ENCODE measurements at places on chromosomes 7 and 10.

GRCh38 chr7:71182438-71182935 lies 50.5 kb downstream of the GALNT17 start:
- DNase-seq = no peak

DNA sequence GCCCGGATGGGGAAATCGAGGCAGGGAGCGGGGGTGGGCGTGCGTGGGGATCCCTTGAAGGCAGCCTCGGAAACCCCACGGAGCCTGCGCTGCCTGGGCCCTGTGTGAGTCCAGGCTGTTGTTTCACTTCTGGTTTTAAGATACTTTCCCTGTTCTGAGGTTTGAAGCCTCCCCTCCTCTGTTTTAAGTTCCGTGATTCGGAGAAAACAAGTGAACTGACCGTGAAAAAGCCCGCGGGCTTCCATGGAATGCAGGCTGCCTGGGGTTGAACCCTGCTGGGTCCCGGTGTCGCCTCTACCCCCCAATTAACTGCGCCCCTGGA lies 401 bp downstream of the LRRC27 start:
- no peak for DNase-seq

DNA sequence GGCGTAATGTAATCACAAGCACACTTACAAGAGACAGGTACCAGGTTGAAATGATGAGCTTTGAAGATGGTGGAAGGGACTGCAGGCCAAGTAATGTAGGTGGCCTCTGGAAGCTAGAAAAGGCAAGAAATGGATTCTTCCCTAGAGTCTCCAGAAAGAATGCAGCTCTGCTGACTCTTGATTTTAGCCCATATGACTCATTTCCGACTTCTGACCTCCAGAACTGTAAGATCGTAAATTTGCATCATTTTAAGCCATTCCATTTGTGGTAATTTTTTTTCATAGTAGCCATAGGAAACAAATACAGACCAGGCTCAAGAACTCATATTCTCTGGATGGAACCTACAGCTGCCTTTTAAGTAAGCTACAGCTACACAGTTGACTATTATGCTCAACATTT lies 315.5 kb downstream of the MAGI2 start:
- DNase-seq = no peak

DNA sequence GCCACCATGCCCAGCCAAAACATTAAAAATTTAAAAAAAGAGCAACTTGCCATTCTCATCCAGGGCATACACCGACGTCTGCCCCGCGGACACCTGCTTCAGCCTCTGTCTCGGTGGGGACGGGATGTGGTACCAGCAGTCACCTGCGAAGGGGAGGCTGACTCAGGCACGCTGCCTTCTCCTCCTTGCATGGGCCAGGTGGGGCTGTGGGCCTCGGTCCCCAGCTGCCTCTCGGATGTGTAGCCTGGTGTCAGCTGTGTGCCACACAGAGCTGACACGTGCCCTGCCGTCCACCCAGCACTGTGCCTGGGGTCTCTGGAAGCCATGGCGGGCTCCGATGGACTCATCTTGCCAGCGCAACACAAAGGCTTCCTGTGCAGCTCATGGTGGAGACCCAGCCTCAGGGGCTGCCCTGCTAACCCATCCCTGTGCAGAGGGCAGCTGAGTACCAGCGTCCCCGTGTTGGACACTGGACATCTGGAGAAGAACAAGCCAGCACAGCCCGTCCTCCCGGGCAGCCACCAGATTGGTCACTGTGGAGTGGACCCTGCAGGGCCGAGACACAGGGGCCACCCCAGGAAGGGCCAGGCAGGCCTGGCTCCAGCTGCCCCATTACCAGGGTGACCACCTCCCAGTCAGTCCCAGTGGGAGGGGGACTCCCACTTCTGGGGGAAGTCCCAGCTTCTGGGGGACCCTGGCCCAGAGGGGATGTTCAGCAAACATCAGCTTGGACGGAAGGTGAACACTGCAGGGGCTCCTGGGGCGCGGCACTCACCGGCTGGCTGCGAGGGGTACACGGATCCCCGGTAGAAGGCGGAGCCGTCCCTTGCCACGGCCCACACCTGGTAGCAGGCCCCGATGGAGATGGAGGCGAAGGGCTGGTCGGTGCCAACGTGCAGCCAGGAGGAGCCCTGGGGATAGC lies 10.6 kb downstream of the BHLHA15 start:
- no peak for DNase-seq

- DNase-seq = no peak
Observed at GRCh38 chr10:408236-408635, 273.0 kb downstream of the ZMYND11 start.

DNA sequence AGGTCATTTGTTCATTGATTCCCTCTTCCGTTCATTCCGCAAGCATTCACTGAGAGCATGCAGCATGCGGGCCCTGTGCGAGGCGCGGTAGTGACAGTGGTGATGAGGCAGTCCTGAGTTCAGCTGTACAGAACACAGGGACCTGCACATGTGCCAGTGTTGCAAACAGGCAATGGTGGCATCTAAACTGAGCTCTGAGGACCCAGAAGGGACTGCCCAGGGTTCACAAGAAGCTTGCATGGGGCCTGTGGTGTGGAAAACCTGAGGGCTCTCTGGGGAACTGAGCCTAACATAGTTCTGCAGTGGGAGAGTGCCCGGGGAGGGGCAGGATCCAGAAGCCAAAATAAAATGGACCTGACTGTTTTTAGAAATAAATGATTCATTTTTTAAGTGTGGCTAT lies 13.2 kb downstream of the ZNF488 start:
- no peak for DNase-seq

DNA sequence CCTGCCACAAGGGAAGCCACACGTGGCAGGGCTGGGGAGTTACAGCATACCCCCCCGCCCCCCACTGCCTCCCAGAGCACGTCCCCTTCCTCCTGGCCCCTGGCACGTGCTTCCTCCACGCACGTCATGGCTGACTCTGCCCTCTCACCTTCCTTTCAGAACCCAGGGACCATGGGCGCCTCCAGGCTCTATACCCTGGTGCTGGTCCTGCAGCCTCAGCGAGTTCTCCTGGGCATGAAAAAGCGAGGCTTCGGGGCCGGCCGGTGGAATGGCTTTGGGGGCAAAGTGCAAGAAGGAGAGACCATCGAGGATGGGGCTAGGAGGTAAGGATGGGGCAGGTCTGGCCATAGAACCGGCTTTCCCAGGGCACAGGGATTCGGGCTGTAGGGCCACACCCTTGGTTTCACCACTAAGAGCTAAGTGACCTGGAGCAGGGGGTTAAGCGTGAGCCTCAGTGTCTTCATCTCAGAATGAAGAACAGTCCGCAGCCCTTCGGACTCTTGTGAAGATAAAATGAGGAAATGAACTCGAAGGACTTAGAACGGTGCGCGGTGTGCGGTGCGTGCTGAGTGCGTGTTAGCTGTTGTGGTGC lies 2.5 kb downstream of the NUDT1 start:
- no peak for DNase-seq

- no peak for DNase-seq
Observed at GRCh38 chr7:2688409-2689342, 674 bp downstream of the AMZ1 start.

DNA sequence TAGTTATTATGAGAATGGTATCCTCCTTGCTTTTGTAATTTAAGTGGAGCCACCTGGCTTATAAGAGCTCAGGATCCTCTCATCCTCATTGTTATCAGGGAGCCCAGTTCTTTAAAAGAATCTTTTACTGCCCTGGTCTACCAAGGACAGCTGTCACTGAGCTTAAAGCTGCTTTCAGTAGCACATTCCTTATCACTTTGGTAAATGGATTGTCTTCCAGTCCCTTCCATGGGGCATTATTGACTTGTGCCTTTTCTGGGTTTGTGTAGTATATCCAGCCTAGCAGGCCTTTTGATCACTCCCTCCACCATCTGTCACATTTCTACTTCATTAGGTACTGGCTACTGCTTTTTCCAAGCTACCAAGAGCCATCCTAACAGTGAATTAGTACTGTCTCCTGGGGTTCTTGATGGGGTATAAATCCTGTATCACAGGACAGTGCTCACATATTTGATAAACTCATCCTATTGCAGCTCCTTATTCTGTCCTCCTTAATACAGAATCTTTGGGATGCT lies 208.9 kb downstream of the TMEM26 start:
- no peak for DNase-seq

- DNase-seq = no peak
Observed at GRCh38 chr7:122454776-122455507, 150.4 kb upstream of the FEZF1 start.

DNA sequence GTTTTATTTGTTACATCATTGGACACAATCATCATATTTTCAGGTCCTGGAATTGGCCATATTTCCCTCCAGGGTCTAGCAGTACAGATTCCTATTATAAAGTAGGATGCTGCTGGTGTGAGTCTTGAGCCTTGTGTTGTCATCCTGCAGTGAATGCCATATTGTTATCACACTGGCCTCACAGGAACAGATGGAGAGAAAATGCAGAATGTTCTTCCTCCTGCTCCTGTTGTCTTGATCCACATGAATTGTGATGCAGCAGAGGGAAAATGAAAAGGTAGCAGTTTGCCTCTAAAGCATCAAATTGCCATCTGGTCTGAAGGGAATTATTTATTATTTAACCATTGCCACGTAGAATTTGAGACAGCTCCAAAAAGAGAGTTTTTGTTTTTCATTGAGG lies 248.6 kb downstream of the GPAM start:
- no peak for DNase-seq

DNA sequence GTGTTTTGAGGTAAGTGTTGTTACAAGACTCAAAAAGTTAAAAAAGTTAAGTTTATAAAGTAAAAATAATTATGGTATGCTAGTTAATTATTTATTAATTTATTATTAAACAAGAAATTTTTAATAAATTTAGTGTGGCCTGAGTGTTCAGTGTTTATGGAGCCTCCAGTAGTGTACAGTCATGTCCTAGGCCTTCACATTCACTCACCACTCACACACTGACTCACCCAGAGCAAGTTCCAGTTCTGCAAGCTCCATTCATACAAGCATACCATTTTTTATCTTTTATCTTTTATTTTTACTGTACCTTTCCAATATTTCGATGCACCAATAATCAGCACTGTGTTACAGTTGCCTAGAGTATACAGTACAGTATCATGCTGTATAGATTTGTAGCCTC lies 381.2 kb upstream of the MGMT start:
- DNase-seq = no peak

DNA sequence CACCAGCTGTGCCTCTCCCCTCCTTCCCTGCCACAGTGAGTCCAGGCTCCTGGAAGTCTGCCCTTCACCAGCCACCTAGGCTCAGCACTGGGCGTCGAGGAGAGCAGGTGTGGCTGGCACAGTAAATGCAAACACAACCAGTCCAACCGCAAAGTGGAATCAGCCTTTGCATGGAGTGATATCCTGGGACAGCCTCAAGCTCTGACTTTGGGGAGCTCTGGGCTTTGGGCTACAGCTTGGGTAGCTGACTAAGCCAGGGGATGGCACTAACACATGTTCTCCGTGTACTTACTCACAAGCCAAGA lies 312.4 kb downstream of the KCNMA1 start:
- DNase-seq = no peak

DNA sequence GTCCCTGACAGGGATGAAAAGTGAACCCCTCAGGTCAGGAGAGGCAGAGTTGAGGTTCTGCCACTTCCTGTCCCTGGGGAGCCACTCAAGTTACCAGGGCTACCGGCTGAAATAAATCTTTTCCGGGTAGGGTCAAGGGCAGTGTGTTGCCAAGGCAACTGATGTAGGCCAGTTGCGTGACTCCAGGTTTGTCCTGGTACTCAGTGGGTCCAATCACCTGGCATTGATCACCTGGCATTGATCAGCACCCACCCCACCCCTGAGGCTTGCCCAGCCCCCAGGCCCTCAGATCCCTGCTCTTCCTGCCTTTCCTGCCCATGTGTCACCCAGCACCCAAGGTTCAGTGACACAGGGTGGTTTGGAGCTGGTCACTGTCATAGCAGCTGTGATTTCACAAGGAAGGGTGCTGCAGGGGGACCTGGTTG lies 5.9 kb downstream of the SAP25 start:
- DNase-seq = no peak

DNA sequence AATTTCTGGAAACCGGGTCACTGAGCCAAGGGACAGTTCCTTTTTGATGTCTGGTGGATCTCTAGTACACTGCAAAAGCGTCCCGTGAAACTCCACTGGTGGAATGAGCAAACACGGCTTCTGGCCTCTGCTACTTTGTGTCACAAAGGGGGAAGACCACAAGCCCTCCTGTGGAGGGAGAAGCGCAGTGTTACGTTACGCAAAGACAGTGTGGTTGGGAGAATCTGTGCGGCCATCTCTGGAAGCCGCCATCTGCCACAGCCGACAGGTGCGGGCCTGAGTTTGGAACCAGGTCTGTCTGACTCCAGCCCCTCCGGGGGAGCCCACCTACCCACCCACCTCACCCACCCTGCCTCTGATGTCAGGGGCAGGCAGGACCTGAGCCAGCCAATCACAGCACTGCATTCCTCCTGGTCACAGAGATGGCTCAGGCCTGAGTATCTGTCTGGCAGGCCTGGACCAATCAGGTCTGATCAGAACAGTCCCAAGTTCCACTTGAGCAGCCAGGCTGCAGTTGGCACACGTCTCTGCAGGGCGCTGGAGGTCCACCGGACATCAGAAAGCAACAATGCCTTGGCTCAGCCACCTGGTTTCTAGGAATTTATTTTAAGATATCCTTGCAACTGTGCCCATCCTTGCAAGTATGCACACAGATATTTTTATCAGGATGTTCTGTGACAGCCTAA lies 3.0 kb upstream of the CYP2W1 start:
- no peak for DNase-seq

DNA sequence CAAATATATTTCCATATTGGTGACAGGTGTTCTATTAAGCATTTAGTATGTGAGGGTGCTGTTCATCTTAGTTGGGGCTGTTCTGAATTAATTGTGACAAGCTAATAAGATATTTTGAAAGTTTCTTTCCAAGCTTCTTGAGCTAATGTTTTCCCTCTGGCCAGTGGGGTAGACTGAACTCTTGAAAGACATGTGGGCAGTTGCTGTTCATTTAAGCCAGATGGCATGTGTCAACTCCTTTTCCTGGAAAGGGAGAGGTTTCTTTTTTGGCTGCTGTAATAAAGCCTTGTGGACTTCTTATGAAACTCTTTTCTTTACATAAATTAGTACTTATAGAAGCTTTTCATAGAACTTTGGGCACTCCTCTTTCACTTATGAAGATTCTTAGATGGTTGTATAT lies 21.7 kb downstream of the RAB18 start:
- DNase-seq = no peak

- DNase-seq = no peak
Observed at GRCh38 chr10:118585234-118585633, 10.2 kb downstream of the PRLHR start.

- no peak for DNase-seq
Observed at GRCh38 chr7:135964274-135964673, 12.9 kb downstream of the MTPN start.

DNA sequence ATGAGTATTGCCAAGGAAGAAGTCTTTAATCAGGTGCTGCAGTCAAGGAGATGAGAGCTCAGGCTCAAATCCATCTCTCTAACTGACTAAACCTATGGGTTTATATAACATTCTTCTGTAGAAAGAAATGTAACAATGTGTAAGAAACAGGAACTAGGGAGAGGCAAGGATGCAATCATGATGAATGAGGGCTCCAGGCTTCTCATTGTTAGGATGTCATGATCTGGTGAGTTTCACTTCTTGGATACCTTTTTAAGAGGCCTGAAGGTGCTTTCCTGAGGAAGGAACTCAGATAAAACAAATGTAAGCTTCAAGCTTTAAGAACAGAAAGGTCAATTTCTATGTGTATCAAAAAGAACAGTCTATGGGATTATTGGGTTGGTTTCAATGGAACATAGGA lies 30.8 kb upstream of the SCIN start:
- DNase-seq = no peak

Data from stimulated activated CD8-positive, alpha-beta memory T cell treated with anti-CD3 and anti-CD28 coated beads, Interleukin-4, amount 100 ng/mL, for 48 hours (primary cell).